ENCODE measurements at places on chromosomes 1 and 21. TPM values are rescaled to one million over a fixed set of nuclear protein-coding genes. Genes with fewer than 3 reads are reported as not detected.

The FHL3 gene
- polyA plus RNA-seq = 28.8 TPM

The CD53 gene
- polyA plus RNA-seq = 57.1 TPM

The CD84 gene
- polyA plus RNA-seq = 0.48 TPM

The KLHL21 gene
- polyA plus RNA-seq = 40.4 TPM

The PTCH2 gene
- 2.4 TPM for polyA plus RNA-seq

The KRTAP12-2 gene
- not detected for polyA plus RNA-seq

The HDGF gene
- polyA plus RNA-seq = 184 TPM

The SEMA6C gene
- 13.4 TPM for polyA plus RNA-seq

The CFHR4 gene
- polyA plus RNA-seq = not detected

The KCNJ6 gene
- 0.01 TPM for polyA plus RNA-seq

The LCE3D gene
- not detected for polyA plus RNA-seq

The OR2L3 gene
- not detected for polyA plus RNA-seq

The SPATA21 gene
- polyA plus RNA-seq = not detected

The GPR37L1 gene
- 0.03 TPM for polyA plus RNA-seq

The CDK18 gene
- 13.3 TPM for polyA plus RNA-seq

The S1PR1 gene
- 25.8 TPM for polyA plus RNA-seq

The HFM1 gene
- 2.9 TPM for polyA plus RNA-seq

The CELA2B gene
- polyA plus RNA-seq = not detected

The RO60 gene
- 11.0 TPM for polyA plus RNA-seq

The ATP1A2 gene
- polyA plus RNA-seq = 38.6 TPM

The AXDND1 gene
- 0.18 TPM for polyA plus RNA-seq

The IL19 gene
- polyA plus RNA-seq = not detected

The CD2 gene
- 11.1 TPM for polyA plus RNA-seq

The TDRD10 gene
- 4.1 TPM for polyA plus RNA-seq

The FAM43B gene
- polyA plus RNA-seq = 0.04 TPM

The CFHR1 gene
- polyA plus RNA-seq = 1.5 TPM

The DSCAM gene
- polyA plus RNA-seq = not detected

The MAP3K21 gene
- polyA plus RNA-seq = 0.87 TPM

The KIF26B gene
- polyA plus RNA-seq = 0.37 TPM

The PLPP3 gene
- 188 TPM for polyA plus RNA-seq

The LINGO4 gene
- not detected for polyA plus RNA-seq
